AG10803 (cell line): ENCODE measurements at places on chromosomes 7 and 10.
A peak's percentile ranks its signal among the peaks of the same experiment; 100 is the strongest.

DNA sequence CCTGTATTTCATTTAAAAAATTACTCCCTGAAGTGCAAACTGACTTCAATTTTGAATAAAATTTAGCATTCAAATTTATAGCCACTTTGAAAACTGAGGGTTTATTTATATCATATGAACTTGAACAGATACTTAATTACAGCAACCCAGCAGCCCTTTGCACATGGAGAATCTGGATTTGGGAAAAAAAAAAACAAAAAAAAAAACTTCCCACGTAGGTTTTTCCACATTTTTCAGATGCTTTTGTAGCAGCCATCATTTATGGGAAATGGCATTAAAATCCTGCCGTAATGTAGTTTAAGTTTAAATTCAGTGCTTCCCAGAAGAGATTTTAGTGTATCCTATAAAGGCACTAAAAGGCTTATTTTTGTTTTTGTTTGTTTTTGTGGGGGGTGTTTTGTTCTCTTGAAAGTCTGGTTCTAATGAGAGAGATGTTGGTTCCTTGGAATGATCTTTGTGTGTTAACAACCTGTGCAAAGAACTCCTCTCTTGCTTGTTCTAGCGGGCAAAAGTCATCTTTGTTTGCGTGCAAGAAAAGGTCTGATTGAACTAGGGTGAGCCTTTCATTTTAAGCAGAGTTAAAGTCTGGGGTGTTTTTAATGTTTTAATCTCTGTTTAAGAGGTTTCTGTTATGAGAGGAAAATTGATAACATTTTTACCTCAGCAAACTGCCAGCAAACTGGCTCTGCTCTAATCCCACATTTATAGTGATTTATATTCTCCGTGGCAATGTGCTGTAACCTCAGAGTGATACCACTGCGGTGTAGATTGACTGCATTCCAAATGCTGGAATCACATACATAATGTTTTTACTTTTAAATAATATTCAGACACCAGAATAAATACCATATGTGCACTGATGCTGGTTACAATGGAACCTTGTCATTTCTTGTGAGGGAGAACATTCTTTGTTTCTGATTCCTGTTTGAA, 105.5 kb downstream of the WNT2 start:
- DNase-seq: peak; percentile 91

DNA sequence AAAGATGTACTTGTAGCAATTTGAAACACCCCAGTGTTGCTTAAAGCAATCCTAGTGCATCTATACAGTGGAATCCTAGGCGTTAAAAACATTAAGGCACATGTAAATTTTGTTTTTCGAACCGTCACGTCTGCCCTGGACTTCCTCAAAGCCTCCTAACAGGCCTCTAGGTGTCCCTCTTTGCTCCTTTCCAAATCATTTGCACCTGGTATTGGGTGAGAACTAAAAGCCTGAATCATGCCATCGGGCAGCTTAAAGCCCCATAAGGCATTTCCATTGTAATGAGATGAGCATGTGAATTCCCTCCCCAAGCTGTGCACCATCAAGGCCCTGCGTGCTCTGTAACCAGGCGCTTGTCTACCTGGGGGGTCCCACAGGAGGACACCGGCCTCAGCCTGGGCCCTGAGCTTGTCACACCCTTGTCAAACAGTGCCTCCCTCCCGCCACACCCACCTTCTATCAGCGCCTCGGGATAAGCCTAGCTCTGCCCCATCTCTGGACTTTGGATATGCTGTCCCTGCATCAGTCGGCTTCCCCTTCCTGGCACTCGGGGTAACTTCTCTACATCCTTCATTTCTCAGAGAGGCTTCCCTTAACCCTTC, 89.2 kb downstream of the WDR11 start:
- DNase-seq: no peak

DNA sequence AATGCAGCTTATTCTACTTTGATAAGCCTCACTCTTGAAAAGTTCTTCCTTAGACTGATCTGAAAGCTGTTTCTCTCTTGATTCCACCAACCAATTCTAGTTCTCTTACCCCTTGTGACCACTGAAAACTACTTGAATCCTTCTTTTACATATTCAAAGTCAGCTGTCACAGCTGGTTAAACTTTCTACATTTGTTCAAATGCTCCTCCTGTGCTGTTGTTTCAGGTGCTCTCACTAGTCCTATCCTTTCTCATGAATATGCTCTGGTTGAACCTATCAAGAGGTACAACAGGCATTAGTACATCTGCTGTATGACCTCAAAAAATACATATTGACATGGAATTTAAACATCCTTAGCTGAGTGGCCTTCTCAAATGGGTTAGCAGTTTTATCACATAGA, 91.5 kb downstream of the MYO3A start:
- no peak for DNase-seq

DNA sequence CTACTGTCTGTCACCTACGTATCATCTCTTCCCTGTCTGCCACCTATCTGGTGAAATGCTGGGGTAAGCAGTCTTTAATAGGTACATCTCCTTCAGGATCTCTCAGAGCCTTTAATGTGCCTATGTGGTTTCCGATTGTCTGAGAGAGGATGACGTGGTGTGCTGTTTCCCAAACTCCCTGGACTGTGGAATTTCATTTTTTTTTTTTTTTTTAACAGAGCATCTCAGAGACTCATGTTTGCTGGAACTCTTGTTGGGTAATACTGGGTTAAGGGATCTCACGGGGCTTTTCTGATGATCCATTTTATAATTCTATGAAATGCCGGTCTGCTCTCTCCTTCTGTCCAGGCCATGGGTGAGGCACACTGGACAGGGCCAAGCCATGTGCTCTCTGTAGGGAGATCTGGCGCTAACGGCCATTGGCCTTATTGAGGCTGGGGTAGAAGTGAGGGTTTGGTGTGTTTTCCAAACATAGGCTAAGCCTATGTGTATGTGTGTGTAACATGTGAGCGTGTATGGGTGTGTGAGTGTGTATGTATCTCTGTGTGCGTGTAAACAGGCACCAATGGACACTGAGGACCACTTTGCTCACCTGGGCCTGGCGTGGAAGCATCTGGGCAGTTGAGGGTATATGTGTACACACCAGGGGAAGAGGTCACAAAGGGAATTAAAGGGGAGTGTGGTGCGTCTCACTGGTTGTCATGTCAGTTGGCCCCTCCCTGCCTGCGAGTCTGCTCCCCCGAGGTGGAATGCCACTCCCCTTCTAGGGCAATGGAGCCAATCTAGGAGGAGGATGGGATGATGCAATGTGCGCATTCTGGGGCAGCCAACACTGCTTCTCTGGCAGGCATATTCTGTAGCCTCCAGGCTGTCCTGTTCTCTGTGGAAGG, 7.8 kb downstream of the ADRA2A start:
- DNase-seq: peak; percentile 22

DNA sequence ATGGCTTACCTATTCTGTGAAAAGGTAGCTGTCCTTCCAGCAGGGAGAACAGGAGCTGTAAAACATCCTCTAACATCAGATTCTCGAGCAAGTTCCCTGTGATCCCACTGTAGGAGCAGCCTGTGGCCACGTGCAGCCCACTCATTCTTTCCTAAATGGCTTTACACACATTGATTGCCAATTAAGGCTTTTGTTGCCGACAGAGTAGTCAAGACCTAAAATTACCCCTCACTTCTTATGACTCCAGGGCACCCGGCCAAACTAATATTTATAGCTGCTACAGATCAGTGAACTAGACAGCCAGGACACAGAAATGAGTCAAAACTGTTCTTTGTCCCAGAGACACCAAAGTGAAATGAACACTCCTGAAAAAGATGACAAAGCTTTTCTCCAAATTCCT, 832.1 kb downstream of the SORCS3 start:
- DNase-seq: no peak

GRCh38 chr10:88903715-88904114, 23.7 kb downstream of the STAMBPL1 start:
- DNase-seq: no peak

DNA sequence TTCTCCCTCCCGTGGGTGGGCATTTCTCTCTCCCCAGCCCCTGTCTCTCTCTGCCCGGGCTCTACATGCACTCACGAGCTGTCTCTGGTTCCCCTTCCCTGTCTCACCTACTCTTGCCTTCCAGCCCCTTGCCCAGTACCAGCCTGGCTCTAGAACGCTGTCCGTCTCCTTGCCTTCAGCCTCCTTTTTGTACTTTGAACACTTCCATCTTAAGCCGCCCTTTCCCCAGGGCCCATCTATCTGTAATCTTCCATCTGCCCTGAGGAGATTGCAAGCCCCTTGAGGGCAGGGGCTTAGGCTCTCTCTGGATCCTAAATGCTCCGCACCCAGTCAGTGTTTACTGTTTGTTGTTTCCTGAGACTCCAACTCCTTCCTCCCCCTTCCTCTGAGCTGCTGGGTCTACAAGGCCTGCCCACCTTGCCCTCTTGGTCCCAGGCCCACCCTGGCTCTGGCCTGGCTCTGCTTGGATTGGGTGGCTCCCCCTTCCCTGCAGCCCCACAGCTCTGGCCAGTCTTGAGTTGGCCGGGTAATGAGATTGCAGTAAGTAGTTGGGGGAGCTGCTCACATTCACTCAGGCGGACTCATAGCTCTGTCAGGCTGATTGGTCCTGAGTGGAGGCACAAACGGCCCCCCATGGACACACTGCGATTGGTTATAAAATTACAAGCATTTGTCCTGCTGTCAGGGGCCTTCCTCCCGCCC, 28.3 kb downstream of the POLL start:
- no peak for DNase-seq

- DNase-seq: no peak
Observed at GRCh38 chr10:35668865-35669650, 27.0 kb upstream of the FZD8 start.

DNA sequence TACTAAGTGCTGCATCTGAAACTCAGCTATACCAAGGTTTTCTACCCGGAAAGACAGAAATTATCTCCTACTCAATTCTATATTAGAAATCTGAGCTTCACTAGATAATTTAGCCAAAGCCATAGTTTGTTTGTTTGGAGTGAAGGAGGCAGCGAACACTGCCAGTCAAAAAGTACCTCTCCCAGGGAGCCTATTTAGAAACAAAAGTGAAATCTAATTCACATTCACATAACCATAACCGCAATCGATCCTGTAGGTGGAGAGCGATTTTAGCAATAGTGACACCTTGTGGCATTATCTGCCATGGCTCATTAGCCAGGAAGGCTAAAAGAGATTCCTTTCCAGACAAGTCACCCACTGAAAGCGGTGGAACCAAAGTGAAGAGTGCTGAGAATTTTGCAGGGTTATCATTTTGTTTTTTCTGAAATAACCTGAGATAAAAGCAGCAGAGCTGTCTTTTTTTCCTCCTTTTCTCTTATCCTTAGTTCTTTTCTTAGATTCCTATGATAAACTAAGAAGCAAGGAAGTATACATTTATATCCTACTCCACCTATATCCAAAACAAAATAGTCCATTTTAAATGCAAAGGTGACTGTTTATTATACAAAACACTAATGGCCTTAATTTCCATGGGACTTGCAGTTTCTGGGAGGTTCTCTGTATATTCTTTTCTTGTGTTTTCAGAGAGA, 83.7 kb upstream of the BET1 start:
- peak; percentile 79 for DNase-seq
